Right renal pelvis (tissue), 4 donors: ENCODE measurements at places on chromosomes 1 and 21. TPM values are rescaled to one million over a fixed set of nuclear protein-coding genes. Genes with fewer than 3 reads are reported as not detected.

GRCh38 chr1:203776636-203777035 lies 11.7 kb downstream of the LAX1 start:
- DNase-seq, result no peak

- DNase-seq, result no peak
Measured at GRCh38 chr1:8970870-8971337, 25.2 kb downstream of the CA6 start.

DNA sequence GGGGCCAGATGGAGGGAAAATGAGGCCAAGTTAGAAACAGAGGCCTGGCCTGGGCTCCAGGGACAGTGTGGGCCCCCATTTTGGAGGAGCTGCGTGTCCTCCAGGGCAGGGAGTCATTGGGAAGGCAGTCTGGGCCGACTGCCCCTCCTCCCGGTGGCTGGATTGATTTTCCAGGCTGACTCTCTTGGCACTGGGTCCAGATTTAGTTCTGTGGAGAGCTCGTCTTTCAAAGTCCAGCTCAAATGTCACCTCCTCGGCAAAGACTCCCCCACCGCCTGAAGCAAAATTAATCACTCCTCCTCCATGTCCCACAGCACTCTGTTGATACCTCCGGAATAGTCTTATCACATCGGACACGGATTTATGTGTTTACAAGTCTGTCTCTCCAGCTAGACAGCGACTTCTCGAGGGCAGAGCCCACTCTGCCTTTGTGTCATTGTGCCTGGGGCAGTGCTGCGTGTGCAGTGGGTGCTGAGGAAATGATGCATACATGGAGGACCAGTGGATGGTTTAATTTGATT lies 175.1 kb downstream of the CAMTA1 start:
- no peak for DNase-seq

GRCh38 chr1:31732751-31733289 lies 29.0 kb upstream of the COL16A1 start:
- DNase-seq, result no peak

The LIPI gene
- polyA plus RNA-seq, result 0.36 TPM
